ENCODE measurements at places on chromosomes 12 and 14. TPM values are rescaled to one million over a fixed set of nuclear protein-coding genes. Genes with fewer than 3 reads are reported as not detected.

SUOX gene
- total RNA-seq: 2.7 TPM

PIK3C2G gene
- total RNA-seq: not detected

ETFBKMT gene
- total RNA-seq: 1.1 TPM

RIMBP2 gene
- not detected for total RNA-seq

PPP1R36 gene
- total RNA-seq: 0.32 TPM

BMP4 gene
- not detected for total RNA-seq

SUPT16H gene
- 207 TPM for total RNA-seq

RD3L gene
- total RNA-seq: not detected

SYT1 gene
- not detected for total RNA-seq

PITPNM2 gene
- total RNA-seq: 9.3 TPM

IAPP gene
- not detected for total RNA-seq

SLC4A8 gene
- total RNA-seq: 2.8 TPM

MYL2 gene
- total RNA-seq: not detected

CACNA1C gene
- total RNA-seq: 0.04 TPM

IL26 gene
- total RNA-seq: 1.2 TPM

MBD6 gene
- total RNA-seq: 53.3 TPM

GPR135 gene
- 1.6 TPM for total RNA-seq

TPH2 gene
- not detected for total RNA-seq

NAA30 gene
- total RNA-seq: 21.0 TPM

OR10G3 gene
- not detected for total RNA-seq

FANCM gene
- total RNA-seq: 15.8 TPM

TCL1B gene
- not detected for total RNA-seq

KLHL33 gene
- total RNA-seq: 0.06 TPM

P2RX2 gene
- total RNA-seq: not detected

TMEM132C gene
- not detected for total RNA-seq

COL2A1 gene
- not detected for total RNA-seq

CMTM5 gene
- not detected for total RNA-seq

MYF5 gene
- total RNA-seq: not detected

HVCN1 gene
- total RNA-seq: 30.3 TPM

ALX1 gene
- not detected for total RNA-seq

ASCL1 gene
- total RNA-seq: not detected

CLECL1 gene
- 8.5 TPM for total RNA-seq

SERPINA12 gene
- total RNA-seq: not detected

KRT75 gene
- not detected for total RNA-seq

ANO4 gene
- total RNA-seq: not detected

ZDHHC22 gene
- total RNA-seq: not detected

KRT7 gene
- total RNA-seq: 1.8 TPM

MYG1 gene
- 88.0 TPM for total RNA-seq

CELA1 gene
- total RNA-seq: not detected

KCNMB4 gene
- total RNA-seq: 0.38 TPM

LMO3 gene
- total RNA-seq: not detected

MYO1H gene
- total RNA-seq: not detected

EID3 gene
- total RNA-seq: 6.3 TPM

HHIPL1 gene
- total RNA-seq: not detected

C12orf60 gene
- total RNA-seq: 3.2 TPM

WNT1 gene
- not detected for total RNA-seq

TAS2R8 gene
- not detected for total RNA-seq

CD4 gene
- 1.4 TPM for total RNA-seq

PLA2G1B gene
- total RNA-seq: not detected

RAPGEF3 gene
- total RNA-seq: 1.4 TPM

DNAAF2 gene
- total RNA-seq: 17.8 TPM

OVCH1 gene
- total RNA-seq: not detected

APOLD1 gene
- total RNA-seq: 2.6 TPM

LTBP2 gene
- 0.02 TPM for total RNA-seq

Measured in activated CD8-positive, alpha-beta memory T cell treated with anti-CD3 and anti-CD28 coated beads for 36 hours (primary cell).